ENCODE measurements at places on chromosomes 12 and 14.

DNA sequence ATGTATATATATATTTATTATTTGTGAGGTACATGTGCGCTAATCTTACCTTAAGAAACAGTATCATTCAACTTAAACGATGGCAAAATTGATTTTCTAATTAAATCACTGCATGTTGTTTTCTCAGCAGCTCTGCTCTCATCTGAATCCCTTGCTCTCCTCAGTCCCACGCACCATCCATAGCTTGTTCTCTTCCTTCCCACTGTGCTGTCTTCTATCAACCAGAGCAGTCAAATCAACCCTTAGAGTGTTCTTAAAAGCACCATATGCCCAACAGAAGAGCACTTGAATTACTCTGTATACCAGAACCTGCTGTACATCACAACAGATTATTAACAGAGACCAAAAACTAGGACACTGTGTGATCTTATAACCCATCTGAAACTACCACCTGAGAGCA lies 209.4 kb upstream of the G2E3 start:
- no peaks in the 10 kb centered on the region for H3K27me3 ChIP-seq
- DNase-seq, result no peak
- H3K27ac ChIP-seq, result no peak overlapping the region
- no peaks in the 10 kb centered on the region for H3K4me1 ChIP-seq

DNA sequence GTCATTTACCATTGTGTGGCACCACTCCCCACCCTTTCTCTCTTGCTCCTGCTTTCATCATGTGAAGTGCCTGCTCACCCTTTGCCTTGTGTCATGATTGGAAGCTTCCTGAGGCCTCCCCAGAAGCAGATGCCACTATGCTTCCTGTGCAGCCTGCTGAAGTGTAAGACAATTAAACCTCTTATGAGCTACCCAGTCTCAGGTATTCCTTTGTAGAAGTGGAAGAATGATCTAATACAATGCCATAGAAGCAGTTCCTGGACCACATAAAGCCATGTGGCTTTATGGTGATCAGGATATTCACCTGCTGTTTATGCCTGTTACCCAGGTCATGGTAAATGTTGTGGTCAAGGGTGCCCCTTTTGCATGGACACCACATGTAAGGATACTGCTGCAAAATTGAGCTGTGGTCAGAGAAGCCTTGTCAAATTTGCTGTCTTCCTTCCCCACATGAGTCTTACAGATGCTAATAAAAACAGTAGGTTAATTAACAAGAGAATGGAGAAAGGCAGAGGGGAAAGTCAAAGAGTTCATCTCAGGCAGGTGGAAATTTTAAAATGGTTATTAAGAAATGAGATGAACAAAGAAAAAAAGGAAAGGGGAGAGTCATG lies 112.8 kb upstream of the IFNG-AS1 start:
- H3K27me3 ChIP-seq, result peaks cover 15% of the 10 kb centered on the region
- no peaks in the 10 kb centered on the region for H3K36me3 ChIP-seq
- H3K4me3 ChIP-seq, result no peak overlapping the region
- DNase-seq, result no peak
- no peaks in the 10 kb centered on the region for H3K4me1 ChIP-seq

DNA sequence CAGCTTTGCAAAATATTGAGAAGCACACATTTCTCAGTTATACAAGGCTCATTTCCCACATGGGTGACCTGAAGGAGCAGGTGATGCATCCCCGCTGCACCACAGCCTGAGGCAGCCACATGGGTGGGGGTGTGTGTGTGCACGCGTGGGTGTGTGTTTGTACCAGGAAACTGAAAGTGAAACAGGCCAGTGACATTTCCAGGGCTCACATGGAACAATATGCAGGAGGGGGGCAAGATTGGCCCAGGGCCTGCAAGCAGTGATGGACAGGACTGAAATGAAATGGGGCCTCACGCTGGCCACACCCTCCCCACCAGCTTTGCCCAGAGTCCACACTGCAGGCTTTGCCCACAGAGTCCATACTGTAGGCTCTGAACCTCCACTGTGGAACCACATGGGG lies 154.2 kb upstream of the PARP11 start:
- no peaks in the 10 kb centered on the region for H3K36me3 ChIP-seq
- H3K27ac ChIP-seq, result no peak overlapping the region
- peaks cover 18% of the 10 kb centered on the region for H3K27me3 ChIP-seq

DNA sequence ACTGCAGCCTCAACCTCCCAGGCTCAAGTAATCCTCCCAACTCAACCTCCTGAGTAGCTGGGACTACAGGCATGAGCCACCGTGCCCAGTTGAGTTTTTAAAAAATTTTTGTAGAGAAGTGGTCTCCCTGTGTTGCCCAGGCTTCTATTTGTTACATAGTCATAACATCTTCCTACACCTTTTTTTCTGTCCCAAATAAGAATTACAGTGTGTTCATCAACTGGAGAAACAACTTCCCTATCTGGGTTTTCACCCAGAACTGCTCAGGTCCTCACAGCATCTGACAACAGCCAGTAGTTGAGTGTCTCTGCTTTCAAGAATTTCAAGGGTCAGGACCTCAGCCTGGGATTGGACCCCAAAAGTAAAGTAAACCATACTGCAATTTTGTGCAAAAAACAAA lies 235.2 kb upstream of the AMIGO2 start:
- no peak for DNase-seq
- H3K4me3 ChIP-seq, result no peak overlapping the region
- no peak overlapping the region for H3K27ac ChIP-seq
- no peaks in the 10 kb centered on the region for H3K4me1 ChIP-seq

DNA sequence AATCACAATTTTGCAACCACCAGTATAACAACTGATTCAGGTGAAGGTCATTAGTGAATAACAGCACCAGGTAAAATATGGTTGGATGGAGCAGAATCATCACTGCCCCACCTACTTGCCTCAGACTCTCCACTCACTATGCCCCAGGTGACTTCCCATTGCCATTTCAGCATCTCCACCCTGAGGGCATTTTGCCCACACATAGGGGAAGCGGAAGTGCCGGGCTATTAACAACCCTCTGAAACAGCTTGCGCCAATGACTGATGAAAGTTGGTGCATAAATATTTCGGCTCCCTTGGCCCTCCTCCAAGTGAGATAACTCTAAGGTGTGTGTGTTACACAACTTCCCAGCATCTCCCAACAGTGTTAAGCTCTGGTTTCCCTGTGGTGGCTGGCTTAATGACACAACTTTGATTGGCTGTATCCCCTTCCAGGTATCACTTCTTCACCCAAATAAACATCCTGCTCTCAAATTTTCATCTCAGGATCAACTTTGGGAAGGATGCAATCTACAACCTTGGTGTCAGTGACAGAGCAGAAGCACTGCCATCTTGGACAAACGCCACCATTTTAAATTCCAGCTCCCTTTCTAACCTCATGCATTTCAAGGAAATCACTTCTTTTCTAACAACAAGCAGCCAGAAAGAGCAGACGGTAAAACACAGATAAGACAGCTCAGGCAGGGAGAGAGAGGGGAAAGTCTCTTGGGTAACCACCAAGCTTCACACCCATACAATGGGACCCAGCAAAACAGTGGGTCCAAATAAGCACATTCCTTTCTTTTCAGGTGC lies 73.6 kb upstream of the PPP2R5C start:
- peaks cover 58% of the 10 kb centered on the region for H3K27me3 ChIP-seq
- no peak for DNase-seq
- H3K27ac ChIP-seq, result no peak overlapping the region
- H3K4me1 ChIP-seq, result peaks cover 5% of the 10 kb centered on the region

GRCh38 chr14:81743605-81744004 lies 210.0 kb upstream of the SEL1L start:
- H3K27ac ChIP-seq, result no peak overlapping the region
- H3K27me3 ChIP-seq, result no peaks in the 10 kb centered on the region
- H3K4me3 ChIP-seq, result no peak overlapping the region
- peaks cover 47% of the 10 kb centered on the region for H3K4me1 ChIP-seq
- no peak for DNase-seq

DNA sequence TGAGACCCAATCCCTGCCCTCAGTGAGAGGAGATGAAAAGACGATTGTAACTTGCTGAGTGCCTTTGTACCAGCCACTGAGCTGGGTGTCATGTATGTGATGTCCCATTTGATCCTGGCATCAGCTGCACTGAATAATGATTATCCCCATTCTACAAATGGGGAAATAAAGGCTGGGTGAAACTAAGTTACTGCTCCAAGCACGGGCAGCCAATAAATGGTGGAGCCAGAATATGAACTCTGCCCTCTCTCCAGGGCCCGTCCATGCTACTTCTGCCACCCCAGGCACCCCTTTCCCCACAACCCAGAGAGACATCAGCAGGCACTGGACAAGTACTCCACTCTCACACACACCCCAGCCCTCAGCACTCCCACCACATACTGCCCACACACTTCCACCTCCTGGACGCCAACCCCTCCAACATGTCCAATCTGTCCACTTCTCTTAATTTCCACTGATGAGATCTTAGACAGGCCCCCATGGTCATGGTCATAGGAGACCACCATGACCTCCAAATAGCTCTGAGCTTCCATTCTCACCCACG lies 115.8 kb downstream of the DICER1 start:
- H3K27me3 ChIP-seq, result peaks cover 7% of the 10 kb centered on the region
- no peaks in the 10 kb centered on the region for H3K36me3 ChIP-seq
- DNase-seq, result no peak
- no peak overlapping the region for H3K27ac ChIP-seq
- no peak overlapping the region for H3K4me3 ChIP-seq

DNA sequence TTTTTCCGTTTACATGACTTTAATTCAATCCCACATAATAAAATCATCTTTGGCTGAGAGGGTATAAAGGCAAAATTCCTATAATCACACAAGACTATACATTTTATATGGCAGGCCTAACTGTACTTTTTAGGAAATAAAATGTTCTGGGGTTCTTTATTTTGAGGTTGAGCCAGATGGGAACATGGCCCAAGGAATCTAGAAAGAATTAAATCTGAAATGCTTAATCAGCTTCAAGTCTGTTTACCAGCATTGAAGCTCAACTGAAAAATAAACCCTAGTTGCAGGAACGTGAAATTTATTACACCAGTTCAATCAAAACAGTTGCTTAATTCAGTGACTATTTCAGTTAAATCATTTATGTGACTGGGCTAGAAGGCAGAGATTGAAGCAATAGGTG lies 191.0 kb upstream of the BTG1 start:
- H3K27me3 ChIP-seq, result peaks cover 3% of the 10 kb centered on the region
- no peak overlapping the region for H3K27ac ChIP-seq
- no peaks in the 10 kb centered on the region for H3K36me3 ChIP-seq
- DNase-seq, result no peak
- H3K4me1 ChIP-seq, result peaks cover 14% of the 10 kb centered on the region

DNA sequence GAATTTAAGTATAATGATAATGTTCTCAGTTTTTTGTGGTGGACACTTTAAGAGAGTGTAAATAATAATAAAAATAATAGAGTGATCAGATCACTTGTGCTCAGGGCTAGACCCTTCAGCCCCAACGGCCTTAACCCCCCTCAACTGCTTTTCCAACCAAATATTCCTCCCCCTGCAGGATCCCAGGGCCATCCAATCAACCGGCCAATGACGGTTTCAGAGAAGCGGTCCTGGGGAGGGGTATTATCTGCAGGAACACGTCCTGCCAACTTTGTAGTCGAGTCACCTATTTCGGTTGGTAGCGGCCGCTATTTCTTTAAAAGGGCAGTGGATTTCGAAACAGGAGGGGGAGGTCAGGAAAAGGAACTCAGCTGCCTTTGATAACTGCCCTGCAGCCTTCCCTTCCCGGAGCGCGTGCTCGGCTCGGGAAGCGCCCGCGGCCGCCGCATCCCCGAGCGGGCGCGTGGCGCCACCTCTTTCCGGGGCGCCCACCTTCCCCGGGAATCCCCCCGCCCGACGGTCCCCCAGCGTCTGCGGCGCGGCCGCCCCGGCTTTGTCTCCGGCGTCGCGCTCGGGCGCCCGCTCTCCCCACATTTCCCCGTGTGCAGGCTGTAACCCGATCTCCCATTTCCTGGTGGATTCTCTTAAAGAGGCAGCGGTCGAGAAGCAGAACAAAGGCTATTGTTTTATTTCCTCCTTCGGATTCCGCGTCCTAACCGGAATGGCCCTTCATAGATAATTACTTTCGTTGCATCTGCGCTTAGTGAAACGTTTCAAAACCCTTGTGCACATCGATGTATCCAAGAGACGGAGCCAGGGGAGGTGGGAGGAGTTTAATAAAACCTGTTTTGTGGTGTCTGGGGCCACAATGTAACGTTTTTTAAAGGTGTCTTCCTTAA lies 711 bp upstream of the ETV6 start:
- H3K4me3 ChIP-seq, result peak overlapping the region; percentile 95
- peaks cover 9% of the 10 kb centered on the region for H3K27me3 ChIP-seq
- peaks cover 17% of the 10 kb centered on the region for H3K36me3 ChIP-seq

DNA sequence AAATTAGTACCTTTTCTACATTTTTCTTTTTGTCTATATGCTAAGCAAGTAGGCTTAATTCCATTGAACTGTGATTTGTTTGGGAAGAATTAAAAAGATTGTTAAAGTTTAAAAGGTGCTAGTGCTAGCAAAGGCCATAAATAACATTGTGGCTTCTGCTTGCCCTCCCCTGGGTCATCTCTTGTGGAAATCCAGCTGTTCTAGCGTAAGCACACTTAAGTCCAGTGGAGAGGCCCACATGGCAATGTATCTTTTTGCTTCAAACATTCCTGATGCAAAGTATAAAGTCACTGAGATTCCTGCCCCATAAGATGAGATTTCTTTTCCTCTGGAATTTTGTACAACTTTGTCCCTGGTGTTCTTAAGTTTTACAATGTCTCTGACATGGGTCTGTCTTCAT lies 14.4 kb upstream of the ERGIC2 start:
- H3K27me3 ChIP-seq, result peaks cover 3% of the 10 kb centered on the region
- no peaks in the 10 kb centered on the region for H3K4me1 ChIP-seq
- no peak for DNase-seq
- H3K4me3 ChIP-seq, result no peak overlapping the region

GRCh38 chr14:67900231-67900630 lies 80.7 kb downstream of the RAD51B start:
- H3K27ac ChIP-seq, result no peak overlapping the region
- no peaks in the 10 kb centered on the region for H3K27me3 ChIP-seq
- peaks cover 33% of the 10 kb centered on the region for H3K36me3 ChIP-seq
- no peaks in the 10 kb centered on the region for H3K4me1 ChIP-seq
- DNase-seq, result no peak
- no peak overlapping the region for H3K4me3 ChIP-seq

DNA sequence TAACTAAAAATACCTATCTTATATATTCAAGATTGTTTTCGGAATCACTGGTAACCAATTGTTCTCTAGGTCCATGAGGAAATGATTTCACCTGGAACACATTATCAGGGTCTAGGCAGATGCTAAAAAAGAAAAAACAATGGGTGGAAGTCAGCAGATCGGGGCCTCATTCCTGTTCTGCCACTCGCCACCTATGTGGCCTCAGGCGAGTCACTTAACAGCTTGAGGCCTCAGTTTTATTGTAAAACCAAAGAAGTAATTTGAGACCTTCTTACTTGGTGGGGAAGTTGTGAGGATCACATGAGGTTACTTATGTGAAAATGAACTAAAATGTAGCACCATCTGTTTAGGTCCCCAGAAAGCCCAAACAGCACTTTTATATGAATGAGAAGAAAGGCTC lies 6.2 kb upstream of the RNASE10 start:
- no peaks in the 10 kb centered on the region for H3K36me3 ChIP-seq

- H3K27me3 ChIP-seq, result peaks cover 10% of the 10 kb centered on the region
- peaks cover 51% of the 10 kb centered on the region for H3K4me1 ChIP-seq
- DNase-seq, result no peak
These were observed 30.0 kb downstream of the HSP90AA1 start for GRCh38 chr14:102056694-102057442.

Data from nephron progenitor cell (in vitro differentiated cells).